ENCODE measurements at places on chromosomes 11 and 22.

DNA sequence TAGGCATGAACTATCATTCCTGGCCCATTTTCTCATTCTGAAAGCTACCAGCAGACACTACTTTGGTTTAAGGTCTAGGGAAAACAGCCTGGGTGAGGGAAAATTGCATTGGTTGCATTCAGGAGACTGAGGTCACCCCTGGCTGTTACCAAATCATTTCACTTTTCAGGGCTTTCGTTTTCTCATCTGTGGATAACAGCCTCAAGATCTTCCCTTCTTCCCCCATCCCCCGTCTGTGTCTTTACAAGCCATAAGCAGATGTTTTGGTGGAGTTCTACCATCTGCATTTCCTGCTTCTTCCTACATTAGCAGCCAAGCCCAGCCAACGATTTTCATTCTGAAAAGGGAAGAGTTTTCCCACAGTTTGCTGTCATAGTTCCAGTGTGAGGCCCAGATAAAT is 130.4 kb downstream of the HIPK3 start:
- no peak for DNase-seq

DNA sequence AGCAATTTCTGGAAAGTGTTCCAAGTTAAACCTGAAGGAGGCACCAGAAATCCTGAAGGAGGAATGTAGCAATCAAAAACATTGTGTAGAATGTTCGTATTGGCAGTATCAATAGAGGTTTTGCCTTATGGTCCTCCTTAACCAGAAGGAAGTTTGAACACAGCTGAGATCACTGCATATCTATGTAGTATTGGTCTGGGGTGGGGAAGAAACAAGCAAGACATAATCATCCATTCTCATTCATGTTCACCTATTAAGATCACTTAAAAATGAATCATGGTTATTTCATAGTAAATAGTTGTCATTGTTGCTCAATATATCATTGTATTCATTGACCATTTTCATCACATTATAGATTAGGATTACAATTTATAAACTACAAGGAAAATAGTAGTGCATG is 160.5 kb downstream of the DDX10 start:
- DNase-seq = no peak

- DNase-seq = no peak
Measured at GRCh38 chr11:20089796-20090653, 70.2 kb downstream of the DBX1 start.

- no peak for DNase-seq
Measured at GRCh38 chr11:32830413-32830738, 649 bp downstream of the PRRG4 start.

- no peak for DNase-seq
Measured at GRCh38 chr11:44530413-44531115, 34.9 kb upstream of the CD82 start.

GRCh38 chr11:31812383-31813381 is 1.6 kb upstream of the PAX6 start:
- DNase-seq = no peak

DNA sequence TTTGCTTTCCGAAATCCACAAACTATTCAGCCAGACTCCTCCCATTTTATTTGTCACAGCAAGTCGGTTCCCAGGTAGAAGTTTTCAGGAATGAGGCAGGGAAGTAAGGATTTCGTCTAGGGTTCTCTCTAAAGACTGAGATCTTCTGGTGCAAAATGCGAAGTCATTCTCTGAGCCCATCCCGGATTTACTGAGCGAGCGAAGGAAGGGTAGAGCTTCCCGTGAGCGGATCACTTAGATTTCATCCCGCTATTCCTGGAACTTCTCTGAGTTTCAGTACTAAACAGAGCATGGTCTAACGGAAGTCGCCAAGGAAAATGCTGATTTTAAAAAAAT is 3.1 kb upstream of the CALCA start:
- no peak for DNase-seq

GRCh38 chr22:34502821-34503220 is 563.1 kb upstream of the ISX start:
- DNase-seq = no peak

DNA sequence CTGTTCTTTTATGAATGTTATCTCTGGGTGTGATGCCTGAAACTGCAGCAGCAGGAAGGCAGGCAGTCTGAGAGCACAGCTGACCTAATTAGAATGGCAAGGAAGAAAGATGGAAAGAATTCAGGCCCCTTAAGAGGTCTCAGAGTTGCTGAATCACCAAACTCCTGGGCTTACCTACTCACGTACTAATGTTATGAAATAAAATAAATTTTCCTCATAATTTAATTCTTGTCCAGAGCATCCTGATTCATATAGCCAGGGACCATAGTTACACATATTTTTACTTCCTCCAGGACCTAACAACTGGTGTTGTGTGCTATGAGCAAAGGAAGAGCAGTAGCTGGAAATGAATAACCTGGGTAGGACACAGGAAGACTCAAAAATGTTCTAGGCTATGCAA is 41.9 kb downstream of the SNX19 start:
- DNase-seq = no peak

- no peak for DNase-seq
Measured at GRCh38 chr11:134742224-134742612, 330.2 kb upstream of the B3GAT1 start.

GRCh38 chr11:61956191-61957020 is 6.3 kb downstream of the BEST1 start:
- no peak for DNase-seq

DNA sequence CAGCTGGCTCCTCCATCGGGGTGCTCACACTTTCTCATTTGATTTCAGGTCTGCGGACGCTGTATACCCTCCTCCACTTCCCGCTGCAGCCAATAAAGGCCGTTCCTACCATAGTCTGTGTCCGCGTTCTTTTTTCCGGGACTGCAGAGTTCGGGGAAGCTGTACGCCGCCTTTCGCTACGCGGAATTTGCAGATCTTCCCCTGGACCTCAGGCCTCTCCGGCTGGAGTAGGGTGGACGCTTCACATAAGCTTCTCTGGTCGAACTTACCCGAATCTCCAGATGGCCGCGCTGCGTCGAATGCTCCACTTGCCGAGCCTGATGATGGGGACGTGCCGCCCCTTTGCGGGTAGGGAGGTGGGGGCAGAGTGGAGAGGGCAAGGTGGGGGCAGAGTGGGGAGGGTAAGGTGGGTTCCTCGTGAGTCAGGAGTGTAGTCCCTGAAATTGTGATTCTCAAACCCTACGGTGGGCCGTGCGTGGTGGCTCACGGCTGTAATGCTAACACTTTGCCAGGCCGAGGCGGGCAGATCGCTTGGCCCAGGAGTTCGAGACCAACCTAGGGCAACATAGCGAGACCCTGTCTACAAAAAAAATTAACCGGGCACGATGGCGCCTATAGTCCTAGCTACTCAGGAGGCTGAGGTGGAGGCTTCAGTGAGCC is 617 bp downstream of the CSKMT start:
- DNase-seq = peak; percentile 47

GRCh38 chr11:69892986-69893555 is 73.9 kb upstream of the FGF3 start:
- no peak for DNase-seq

DNA sequence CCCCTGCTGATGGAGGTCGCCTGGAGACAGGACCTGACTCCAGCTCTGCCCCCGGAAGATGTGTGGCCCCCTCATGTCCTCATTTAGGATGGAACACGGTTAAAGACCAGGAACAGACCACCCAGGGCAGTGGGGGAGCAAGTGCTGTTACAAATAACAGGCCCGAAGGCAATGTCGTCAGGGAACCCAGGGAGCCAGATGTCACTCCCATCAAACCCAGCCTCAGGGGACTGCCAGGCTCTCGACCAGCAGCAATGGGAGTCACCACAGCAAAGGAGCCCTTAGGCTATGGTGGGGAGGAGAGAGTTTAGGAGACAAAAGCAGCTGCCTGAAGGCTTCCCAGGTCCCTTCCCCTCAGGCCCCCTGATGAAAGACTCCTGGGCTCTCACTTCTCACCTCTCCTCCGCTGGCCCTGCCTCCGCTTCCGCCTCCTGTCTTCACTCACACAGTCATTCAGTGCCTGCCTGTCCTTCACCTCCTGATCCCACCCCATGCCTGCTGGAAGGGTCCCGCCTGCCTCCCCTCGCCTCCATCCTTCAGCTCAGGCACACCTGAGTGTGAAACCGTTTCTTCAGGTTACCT is 4.4 kb downstream of the RPS19BP1 start:
- DNase-seq = no peak
